ENCODE measurements at places on chromosomes 2 and 18.

GRCh38 chr2:227939271-227940027 lies 68.0 kb downstream of the DAW1 start:
- no peak for DNase-seq

GRCh38 chr18:2302628-2303516 lies 268.4 kb downstream of the METTL4 start:
- no peak for DNase-seq

GRCh38 chr18:39208729-39209128 lies 1643.1 kb upstream of the CELF4 start:
- DNase-seq = no peak

DNA sequence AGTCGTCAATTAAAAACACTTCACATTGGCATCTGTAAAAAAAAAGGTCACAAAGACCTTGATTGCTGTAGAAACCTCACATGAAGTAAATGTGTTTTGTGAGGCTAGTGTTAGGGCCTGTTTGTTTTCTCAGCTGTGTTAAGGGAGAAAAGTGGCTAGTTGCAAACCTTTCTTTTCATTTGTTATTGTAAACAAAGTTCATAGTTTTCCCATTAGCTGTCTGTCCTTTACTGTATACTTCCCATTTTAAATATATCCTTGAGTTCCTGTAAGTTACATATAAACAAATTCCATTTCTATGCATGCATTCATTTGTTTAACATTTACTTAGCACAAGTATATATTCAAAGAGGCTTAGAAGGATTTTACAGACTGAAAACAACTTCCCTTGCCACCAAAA lies 1250.2 kb downstream of the LRP1B start:
- DNase-seq = no peak

DNA sequence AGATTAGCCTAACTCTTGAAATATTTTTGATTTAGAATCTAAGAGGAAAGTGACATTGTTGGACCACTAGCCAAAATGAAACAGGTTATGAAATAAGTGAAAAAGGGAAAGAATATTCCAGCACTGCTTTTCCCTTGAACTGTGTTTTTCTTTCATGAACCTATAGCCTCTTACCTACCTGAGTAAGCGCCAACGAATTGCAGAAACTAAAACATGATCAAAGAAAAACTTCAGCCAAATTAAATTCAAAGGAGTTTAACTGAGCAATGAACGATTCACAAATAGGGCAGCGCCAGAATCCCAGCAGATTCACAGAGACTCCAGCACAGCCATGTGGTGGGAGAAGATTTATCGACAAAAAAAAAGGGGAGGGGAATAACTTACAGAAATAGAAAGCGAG lies 518.6 kb downstream of the PIK3C3 start:
- DNase-seq = no peak

DNA sequence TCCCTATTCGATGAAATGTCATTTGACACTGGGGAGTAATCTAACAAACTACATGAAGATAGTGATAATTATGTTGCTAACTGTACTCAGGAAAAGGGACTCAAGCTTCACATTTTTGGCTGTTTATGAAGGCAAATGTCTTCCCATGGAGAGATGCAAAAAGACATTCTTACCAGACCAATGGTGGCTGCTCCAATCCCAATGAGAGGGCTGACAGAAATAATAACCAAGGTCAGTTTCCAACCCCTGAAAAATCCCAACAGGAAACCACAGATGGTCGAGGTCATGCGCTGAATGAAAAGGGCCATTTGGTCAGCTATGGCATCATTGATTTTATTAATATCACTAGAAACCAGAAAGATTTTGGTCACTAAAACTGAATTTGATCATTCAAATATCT lies 37.6 kb downstream of the ABCB11 start:
- DNase-seq = no peak

DNA sequence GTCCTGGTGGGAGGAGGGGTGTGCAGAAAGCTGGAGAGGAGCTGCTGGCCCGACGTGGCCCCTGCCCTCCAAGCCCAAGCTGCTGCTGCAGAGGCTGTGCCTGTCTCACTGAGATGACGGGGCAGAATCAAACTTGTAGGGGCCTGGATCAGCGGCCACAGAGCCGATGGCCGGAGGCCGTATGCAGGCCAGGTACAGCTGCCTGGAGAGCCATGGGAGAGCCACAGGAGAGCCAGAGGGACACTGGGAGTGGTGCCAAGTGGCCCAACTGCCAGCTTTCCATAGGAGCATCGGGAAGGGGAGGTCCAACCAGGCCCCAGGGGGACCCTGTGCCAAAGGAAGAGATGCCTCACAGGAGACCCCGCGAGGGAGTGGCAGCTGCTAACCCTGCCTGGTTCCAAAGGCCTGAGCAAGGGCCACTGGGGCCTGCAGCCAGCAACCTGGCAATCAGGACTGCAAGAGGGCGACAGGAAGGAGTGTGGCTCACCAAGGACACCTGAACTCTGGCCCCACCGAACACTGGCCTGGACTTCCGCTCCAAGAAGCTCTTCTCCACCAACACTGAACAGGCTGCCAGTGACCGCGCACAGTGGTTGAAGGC lies 70.7 kb downstream of the HDAC4 start:
- DNase-seq = no peak

- no peak for DNase-seq
These were observed 91.2 kb downstream of the KCNS3 start for GRCh38 chr2:17969661-17970060.

GRCh38 chr2:31297751-31298150 lies 63.8 kb downstream of the EHD3 start:
- no peak for DNase-seq

DNA sequence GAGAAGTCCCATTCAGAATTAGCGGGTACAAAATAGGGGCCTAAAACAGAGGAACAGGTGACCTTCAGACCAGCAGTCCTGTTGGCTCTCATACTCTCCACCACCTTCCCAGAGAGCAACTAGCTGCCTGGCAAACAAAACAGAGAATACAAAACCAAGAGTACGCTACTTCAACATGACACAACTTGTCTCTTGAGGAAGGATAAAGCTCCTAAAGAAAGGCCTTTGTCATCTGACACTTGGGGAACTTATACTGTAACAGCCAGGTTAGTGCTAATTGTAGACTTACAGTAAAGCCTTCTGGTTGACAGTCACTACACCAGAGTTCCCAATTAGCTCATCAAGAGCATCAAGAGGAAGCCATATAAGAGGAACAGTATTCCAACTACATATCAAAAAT lies 282.1 kb upstream of the NT5C1B start:
- DNase-seq = no peak

DNA sequence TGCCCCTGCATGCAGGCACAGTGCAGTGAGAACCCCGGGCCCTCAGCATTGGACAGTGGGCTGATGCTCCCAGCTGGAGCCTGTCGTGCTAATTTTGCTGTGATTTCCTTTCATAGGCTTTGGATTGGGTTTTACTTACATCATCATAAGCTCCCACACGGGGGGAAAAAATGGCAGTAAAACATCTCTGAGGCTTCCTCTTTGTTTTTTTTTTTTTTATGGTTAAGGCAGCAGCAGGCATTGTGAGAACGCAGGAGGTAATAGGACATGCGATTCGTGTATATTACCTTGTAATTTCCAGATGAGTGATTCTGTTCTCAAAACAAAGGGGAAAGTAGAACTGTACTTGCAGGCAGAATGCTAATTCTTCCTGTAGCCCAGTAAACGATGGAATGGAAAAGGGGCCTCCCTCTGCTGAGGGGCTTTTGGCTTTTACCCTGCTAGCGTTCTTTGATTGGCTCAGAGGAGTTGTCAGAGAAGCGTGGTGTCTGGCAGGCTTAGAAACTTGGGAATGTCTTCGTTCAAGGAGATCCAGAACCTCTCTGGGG lies 89.7 kb downstream of the NPAS2 start:
- no peak for DNase-seq

DNA sequence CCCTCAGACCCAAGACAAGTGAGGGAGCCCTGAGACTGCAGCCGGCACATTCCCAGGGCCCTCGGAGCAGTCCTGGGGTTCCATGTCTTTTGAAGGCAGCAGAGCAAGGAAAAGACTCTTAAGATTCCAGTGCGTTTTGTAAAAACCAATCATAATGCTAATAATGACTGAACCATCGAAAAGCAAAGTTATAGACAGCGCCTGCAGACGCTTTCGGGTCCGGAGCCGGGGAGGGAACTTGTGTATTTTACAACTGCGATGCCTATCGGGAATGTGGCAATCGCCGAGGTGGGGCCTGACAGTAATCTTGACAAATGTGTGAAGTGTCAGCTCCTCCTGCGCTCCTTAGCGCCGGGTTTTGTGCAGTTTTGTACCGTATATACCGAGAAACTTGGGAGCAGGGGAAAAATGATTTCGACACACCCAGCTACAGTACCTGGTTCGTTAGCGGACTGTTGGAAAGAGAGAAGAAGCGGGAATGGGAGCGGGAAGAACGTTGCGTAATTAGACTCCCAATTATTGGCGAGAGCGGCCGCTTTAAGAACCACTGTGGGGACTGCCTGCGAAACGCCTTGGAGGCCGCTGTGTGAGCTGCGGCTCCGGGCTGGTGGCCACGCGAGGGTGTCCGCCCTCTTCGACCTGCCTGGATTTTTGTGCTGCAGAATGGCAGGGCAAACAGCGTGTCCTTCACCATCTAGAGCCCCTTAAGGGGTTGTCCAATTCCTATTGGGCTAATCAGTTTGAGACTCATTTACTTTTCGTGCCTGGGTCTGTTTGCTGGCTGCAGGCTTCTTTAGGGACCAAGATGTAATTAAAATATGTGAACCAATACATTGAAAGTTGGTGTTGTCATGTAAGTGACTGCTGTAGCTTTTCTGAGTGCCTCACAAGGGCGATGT lies 2.4 kb downstream of the EPAS1 start:
- no peak for DNase-seq

- DNase-seq = no peak
These were observed 8.1 kb downstream of the C2orf42 start for GRCh38 chr2:70182689-70183088.

DNA sequence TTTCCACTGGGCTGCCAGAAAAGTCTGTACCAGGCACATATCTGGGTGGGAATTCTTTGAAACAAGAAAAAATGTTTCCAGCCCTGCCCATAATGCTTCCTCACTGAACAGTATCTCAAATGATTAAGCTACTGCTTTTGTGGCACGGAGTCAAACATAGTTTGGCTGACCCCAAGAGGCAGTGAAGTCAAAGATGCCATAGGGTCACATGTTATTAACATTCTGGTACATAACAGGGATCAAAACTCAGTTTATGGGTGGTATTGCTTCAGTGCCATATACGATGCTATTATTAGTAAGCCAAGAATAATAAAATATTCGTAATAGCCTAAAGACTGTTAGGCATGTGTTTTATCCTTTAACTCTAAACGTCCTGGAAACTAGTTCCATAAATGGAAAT lies 112.4 kb downstream of the FEZ2 start:
- DNase-seq = no peak

GRCh38 chr18:78816114-78816513 lies 163.5 kb upstream of the SALL3 start:
- no peak for DNase-seq

Data from right renal cortex interstitium (tissue), 3 donors.